CD4-positive, alpha-beta T cell (primary cell): ENCODE measurements at places on chromosomes 1 and 21.

DNA sequence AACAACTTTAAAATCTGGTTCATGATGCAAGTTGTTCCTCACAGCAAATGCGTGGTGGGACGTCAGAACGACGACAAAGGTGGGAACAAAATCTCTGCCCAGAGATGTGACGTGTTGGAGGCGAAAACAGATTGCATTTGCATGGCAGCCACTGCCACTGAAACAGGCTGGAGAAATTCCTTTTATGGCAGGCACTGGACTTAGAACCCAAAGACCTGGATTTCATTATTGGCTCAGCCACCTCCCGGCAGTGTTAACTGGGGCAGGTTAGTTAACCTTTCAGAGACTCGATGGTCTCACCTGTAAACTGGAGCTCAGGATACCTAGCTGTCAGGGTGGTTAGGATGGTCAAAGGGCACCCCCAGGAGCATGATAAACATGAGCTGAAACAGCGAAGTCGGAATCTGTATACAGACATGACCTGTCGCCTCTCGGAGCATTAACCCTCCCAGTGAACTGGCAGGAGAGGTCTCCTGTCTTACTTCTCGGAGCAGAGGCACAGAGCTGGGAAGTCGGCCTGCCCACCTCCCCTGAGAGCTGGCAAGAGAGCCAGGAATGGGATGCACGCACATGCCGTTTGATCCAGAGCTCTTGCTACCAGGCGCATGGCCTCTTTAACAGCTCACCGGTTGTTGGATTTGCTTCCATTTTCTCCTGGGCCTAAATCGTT, 59.2 kb upstream of the TARBP1 start:
- no peaks in the 10 kb centered on the region for H3K27me3 ChIP-seq
- no peak overlapping the region for H3K27ac ChIP-seq
- no peaks in the 10 kb centered on the region for H3K36me3 ChIP-seq
- H3K4me3 ChIP-seq = no peak overlapping the region
- no peak for DNase-seq

DNA sequence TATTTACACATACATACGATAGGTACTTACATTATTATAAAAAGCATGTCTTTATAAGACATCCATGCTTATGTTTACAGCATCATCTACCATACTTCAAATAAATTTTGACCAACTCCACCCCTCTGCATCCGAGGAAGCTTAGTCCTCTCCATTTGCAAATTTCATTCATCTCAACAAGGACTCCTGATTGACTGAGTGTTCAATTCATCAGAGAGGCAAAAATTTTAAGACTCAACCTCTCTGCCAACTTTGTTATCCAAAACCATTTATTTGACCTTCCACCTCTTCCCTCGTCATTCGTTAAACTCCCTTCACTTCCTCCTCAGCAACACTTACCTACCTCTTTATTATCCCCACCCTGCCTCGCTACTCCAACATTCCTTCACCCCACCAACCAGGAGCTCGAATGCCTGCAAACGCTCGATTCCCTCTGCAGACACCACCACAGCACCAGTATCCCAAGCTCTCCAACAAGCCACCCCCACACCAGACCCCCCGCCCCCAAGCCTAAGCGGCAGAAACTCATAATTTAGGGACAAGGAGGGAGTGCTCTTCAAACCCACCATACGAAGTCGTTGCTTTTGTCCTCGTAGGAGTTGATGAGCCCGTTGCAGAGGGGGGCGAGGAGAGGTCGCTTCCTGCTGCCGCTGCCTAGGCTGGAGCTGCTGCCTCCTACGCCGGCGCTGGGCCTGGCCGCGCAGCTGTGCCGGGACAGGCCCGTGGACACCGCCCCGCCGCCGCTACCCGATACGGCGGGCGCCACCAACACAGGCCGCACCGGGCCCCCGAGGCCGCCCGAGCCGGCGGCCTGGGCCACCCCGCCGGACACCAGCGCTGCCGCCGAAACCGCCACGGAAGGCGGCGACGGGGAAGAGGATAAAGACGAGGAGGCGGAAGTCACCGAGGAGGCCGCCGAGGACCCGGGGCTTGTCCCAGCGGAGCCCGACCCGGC, 803 bp downstream of the COP1 start:
- H3K27me3 ChIP-seq = no peaks in the 10 kb centered on the region
- DNase-seq = peak; percentile 46
- peak overlapping the region; percentile 95 for H3K27ac ChIP-seq
- peaks cover 21% of the 10 kb centered on the region for H3K4me1 ChIP-seq

DNA sequence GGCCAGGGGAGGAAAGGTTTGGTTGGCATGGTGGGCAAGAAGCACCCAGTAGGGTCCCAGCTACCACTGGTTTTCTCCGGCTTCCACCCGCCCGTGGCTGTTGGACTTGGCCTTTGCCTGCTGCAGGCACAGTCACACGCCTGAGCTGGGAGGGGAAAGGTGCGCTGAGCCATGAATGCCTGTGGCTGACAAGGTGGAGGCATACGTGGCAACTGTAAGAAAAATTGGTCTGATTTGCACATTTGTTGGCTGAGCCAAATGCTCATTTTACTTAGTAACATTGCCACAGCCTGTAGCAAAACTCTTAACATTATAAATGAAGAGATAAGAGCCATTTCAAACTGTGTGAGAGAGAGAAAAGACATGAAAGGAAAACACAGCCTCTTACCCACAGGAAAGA, 191.6 kb downstream of the PTPRC start:
- H3K27ac ChIP-seq = no peak overlapping the region
- no peaks in the 10 kb centered on the region for H3K27me3 ChIP-seq
- H3K36me3 ChIP-seq = no peaks in the 10 kb centered on the region
- H3K4me1 ChIP-seq = peaks cover 3% of the 10 kb centered on the region

DNA sequence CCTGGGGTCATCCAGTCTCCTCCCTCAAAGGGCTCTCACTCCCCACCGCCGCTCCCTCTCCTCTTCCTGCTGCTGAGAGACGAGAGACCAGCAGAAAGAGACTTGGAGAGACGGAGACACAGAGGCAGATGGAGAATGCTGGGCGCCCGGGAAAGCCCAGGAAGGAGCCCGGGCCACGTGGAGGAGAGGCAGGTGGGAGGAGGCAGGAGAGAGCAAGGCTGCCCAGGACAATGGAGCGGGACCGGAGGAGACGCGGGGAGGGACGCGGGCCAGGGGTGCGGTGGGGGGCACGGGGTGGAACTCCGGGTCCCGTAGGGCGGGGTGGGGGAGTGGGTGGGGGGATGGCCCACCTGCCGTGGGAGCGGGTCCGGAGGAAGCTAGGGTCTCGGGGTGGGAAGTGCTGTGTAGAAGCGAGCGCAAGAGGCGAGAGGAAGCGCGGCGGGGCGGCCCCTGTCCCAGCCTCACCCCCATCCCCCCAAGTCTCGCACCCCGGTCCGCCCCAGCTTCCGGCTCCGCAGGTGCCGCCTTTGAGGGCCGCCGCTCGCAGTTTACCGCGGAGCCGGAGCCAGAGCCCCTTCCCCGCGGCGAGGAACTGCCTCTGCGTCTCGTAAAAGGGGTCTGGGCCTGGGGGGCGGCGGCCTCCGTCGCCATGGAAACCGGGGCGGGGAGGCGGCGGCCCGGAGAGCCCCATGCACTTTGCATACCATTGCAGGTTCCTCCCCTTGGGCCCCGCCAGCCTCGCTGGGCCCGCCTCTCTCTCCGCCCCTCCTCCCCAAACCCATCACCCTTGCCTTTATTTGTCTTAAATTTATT, 11.7 kb upstream of the EPHA2 start:
- no peaks in the 10 kb centered on the region for H3K27me3 ChIP-seq
- H3K4me1 ChIP-seq = peaks cover 62% of the 10 kb centered on the region
- peak overlapping the region; percentile 55 for H3K4me3 ChIP-seq
- DNase-seq = peak; percentile 63

DNA sequence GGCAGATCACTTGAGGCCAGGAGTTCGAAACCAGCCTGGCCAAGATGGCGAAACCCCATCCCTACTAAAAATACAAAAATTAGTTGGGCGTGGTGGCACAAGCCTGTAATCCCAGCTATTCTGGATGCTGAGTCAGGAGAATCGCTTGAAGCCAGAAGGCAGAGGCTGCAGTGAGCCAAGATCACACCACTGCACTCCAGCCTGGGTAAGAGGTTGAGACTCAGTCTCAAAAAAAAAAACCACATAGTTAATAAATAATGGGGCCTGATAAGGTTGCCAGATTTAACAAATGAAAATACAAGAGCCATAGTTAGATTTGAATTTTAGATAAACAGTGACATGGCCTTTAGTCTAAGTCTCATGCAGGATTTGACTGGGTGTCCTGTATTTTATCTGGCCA, 175.7 kb downstream of the ZZZ3 start:
- no peaks in the 10 kb centered on the region for H3K4me1 ChIP-seq
- DNase-seq = no peak
- H3K27me3 ChIP-seq = no peaks in the 10 kb centered on the region
- H3K4me3 ChIP-seq = no peak overlapping the region
- H3K27ac ChIP-seq = no peak overlapping the region

DNA sequence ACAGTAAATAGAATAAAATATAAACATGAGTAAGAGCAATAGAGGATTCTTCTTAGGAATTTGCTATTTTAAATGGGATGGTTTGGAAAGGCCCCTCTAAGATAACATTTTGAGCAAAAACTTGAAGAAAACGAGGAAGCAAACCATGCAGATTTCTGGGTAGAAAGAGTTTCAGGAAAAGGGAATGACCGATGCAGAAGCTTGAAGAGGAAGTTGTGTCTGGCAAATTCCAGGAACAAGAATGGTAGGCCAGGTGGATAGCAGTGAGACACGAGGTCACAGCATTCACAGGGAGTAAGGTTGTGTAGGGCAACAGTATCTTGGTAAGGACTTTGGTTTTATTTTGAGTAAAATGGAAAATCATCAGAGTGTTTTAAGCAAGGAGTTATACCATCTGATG, 108.9 kb downstream of the PEX14 start:
- H3K27me3 ChIP-seq = no peaks in the 10 kb centered on the region
- H3K4me1 ChIP-seq = no peaks in the 10 kb centered on the region
- H3K27ac ChIP-seq = no peak overlapping the region
- H3K4me3 ChIP-seq = no peak overlapping the region
- DNase-seq = no peak

DNA sequence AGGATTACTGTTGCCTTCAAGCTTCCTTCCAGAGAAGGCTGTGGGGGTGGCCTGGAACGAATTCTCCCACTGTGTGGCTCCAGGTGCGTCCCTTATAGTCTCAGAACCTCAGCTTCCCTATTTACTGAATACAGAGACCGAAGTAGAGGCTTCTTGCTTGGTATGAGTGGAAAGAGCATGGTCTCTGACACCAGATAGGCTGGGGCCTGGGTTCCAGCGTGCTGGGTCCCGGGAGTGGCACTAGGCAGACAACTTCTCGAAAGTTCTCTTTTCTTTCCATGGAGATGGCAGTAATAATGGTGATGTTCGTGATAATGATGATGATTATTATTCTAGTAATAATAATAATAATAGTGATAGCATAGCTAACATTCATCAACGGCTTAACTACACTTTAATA, 161.7 kb downstream of the PTPRU start:
- no peak for DNase-seq
- H3K36me3 ChIP-seq = no peaks in the 10 kb centered on the region
- no peaks in the 10 kb centered on the region for H3K4me1 ChIP-seq
- no peak overlapping the region for H3K27ac ChIP-seq

- no peaks in the 10 kb centered on the region for H3K4me1 ChIP-seq
- H3K27ac ChIP-seq = no peak overlapping the region
- DNase-seq = no peak
- no peak overlapping the region for H3K4me3 ChIP-seq
These were observed 219.0 kb upstream of the HOOK1 start for GRCh38 chr1:59595774-59596173.

DNA sequence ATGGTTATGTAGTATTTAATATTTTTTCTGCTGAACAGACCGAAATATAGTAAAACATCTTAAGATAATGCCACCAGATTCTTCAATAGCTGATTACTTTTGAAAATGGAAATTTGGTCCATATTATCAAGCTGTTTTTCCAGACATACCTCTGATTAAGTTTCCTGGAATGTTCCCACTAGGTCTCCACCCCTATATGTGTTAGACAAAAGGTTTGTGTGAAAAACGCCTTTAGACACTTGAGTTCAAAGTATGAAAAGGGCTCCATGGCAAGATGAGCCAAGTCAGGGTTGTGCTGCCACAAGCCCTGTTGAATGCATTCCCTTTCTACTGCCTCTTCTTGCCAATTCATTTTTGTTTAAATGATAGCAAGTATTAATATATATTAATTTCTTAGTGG, 52.7 kb downstream of the ZBTB17 start:
- H3K36me3 ChIP-seq = peaks cover 80% of the 10 kb centered on the region
- no peak for DNase-seq
- no peak overlapping the region for H3K4me3 ChIP-seq
- H3K27ac ChIP-seq = no peak overlapping the region
- H3K27me3 ChIP-seq = no peaks in the 10 kb centered on the region

DNA sequence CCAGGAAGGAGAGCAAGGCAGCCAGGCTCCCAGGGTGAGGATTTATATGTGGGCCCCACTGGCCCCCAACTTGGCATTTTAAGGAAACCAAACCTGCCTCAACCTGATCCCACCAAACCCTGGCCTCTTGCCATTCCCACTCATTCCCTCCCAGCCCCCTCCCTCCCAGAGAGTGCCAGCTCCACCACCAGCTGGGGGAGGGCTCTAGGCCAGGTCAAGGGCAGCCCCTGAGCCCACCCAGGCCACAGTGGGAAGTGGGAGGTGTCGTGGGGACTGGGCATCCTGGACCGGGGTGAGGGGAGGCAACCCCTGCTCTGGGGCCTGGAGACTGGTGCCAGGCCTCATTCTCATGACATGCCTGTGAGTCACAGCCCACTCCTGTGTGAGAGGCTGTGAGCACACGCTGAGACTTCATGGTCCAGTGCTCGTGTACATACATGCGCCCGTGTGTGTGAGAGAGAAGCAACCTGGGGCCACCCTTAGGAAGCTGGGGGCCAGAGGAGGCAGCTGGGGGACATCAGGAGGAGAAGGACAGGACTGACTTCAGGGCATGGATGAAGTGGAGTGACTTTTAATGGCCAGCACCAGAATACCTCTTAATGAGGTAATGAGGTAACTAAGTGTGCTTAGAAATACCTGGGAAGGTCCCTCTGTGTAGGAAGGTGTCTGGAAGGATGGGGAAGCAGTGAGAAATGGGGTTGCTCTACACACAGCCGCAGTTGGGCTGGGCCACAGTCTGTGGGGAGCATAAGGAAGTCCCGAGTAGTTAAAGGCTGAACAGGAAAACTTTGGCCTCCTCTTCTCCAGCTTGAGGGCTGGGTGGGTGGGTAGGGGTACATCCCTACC, at the start of gene S100A2:
Gene S100A2 (minus strand): TSS at position 316 of the 846 bp plus-strand sequence. CDS start 1,967 bp downstream, outside the sequence.
- H3K36me3 ChIP-seq = no peaks in the 10 kb centered on the region
- no peak for DNase-seq
- no peak within 1 kb of the TSS for H3K4me3 ChIP-seq

- H3K4me3 ChIP-seq = no peak overlapping the region
- no peak overlapping the region for H3K27ac ChIP-seq
- H3K4me1 ChIP-seq = no peaks in the 10 kb centered on the region
- no peaks in the 10 kb centered on the region for H3K36me3 ChIP-seq
These were observed 148.1 kb downstream of the TRABD2B start for GRCh38 chr1:47849005-47849521.

DNA sequence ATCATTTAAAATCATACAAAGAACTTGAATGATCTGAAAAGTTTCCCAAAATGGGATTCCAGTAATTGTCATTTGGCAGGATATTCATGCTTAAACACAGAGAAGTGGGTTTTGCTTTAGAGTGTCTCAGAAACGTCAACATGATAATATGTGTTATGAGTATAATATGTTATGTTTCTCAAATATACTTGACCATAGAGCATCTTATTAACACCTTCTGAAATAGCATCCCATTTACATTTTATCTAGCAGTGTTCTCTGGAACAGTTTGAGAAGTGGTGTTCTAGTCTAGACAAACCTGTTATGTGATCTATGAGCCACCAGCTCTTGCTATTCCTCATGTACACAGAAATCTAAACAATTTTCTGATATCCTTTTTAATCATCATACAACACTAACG, 588.8 kb upstream of the PBX1 start:
- H3K27me3 ChIP-seq = no peaks in the 10 kb centered on the region
- DNase-seq = no peak
- no peaks in the 10 kb centered on the region for H3K36me3 ChIP-seq
- H3K4me3 ChIP-seq = no peak overlapping the region
